ENCODE measurements at places on chromosomes 7 and 10.
A peak's percentile ranks its signal among the peaks of the same experiment; 100 is the strongest.

DNA sequence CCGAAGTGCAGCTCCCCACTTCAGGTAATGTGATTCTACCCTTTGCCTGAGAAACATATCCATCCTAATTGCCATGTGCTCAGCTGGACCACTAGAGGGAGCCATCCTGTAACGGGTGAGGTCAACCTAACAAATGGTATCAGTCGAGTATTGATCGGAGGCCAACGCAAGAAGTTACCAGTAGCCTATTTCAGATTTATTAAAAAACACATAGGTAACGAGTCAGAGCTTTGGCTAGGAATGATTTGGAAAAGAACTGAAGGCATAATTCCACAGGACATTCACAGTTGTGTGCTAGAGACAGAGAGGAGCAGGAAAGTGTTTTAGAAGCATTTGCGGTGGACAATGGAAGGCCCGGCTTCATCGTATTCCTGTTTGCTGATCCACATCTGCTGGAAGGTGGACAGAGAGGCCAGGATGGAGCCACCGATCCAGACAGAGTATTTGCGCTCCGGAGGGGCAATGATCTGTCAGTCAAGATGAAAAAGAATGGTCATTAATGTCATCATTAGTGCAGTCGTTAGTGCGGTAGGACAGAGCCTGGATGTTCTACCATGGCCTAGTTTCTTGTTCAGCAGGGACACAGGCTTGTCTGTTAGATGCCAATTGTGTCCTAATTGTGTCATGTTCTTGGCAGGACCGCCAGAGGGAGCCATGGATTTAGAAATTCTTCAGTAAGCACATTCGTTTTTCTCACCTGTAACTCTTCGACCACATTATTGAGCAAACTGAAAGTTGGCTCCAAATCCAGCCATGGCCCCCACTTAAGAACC, 17.5 kb downstream of the ACTA2 start:
- DNase-seq, result peak; percentile 60

DNA sequence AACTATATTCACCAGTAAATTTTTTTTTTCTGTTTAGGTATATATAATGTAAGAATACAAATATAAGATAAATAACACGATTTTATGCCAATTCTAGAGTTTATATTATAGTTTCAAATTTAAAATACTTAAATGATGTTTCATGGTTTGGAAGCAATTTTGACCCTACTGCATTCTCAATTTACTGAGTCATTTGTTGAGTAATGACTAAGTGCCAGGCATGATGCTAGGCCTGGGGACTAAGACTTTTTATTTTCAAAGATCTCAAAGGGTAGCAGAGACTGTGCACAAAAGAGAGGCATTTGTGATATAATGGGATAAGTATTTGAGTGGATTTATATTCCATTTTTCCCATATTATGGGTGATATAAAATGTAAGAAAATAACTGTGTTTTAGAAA, 78.9 kb upstream of the SMIM30 start:
- peak; percentile 51 for DNase-seq

GRCh38 chr7:135420786-135421185, 89.1 kb downstream of the CNOT4 start:
- no peak for DNase-seq

DNA sequence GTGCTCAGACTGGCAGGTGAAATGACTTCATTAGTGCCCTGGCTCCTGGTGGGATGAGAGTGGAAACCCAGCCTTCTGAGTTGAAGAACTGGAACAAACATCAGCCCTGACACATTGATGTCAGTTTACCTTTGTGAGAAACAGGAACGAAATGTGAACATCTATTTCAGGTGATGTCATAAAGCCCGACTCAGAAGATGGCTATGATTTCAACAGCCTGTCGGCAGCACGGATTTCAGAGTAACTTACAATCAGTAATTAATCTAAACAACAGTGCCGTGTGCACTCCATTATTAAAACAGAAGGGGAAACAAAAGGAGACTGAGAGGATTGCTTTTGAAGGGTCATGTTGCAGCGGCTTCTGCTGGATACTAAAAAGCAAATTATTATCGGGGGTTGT, 243.2 kb downstream of the FRMD4A start:
- DNase-seq, result no peak

DNA sequence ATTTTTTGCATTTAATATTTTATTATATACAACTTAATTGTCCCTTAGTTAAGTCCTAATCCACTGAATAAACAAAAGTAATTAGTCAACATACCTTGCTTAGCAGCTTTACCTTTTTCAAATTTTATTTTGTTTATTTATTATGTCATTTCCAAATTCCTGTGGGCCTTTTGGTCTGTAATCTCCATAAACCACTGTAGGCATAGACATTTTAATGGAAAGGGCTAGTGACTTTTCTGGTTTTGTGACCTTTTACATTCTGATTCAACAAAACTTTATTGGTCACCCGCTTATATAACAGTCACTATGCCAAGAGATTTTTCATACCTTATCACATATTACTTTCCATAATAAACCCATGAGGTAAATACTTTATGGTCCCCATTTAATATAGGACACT, 181.3 kb upstream of the PRPS1L1 start:
- no peak for DNase-seq

- DNase-seq, result no peak
These were observed 562.6 kb upstream of the GALNT17 start for GRCh38 chr7:70569335-70569819.

GRCh38 chr10:29100505-29100904, 188.4 kb upstream of the LYZL1 start:
- DNase-seq, result no peak

DNA sequence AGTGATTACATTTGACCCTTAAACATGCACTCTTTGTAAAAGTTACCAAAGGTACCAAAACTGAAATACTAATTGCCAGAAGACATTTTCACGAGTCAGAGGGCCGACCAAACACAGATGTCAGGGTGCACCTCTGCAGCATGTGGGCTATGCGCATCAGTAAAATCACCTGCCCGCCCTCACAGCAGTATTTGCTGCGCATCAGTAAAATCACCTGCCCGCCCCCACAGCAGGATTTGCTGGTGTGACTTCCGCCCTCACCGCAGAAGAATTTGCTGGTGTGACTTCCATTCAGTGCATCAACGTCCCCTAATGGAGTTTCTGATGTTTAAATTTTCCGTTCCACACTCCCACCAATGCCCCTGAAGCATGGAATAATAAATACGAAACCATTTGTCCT, 202.9 kb downstream of the PTPRN2 start:
- DNase-seq, result no peak
